ENCODE measurements at places on chromosomes 7 and 10.

- DNase-seq = peak; percentile 36
Measured at GRCh38 chr10:99234041-99234790, 1.4 kb downstream of the HPSE2 start.

GRCh38 chr10:72694476-72695369, 2.8 kb downstream of the MCU start:
- DNase-seq = no peak

DNA sequence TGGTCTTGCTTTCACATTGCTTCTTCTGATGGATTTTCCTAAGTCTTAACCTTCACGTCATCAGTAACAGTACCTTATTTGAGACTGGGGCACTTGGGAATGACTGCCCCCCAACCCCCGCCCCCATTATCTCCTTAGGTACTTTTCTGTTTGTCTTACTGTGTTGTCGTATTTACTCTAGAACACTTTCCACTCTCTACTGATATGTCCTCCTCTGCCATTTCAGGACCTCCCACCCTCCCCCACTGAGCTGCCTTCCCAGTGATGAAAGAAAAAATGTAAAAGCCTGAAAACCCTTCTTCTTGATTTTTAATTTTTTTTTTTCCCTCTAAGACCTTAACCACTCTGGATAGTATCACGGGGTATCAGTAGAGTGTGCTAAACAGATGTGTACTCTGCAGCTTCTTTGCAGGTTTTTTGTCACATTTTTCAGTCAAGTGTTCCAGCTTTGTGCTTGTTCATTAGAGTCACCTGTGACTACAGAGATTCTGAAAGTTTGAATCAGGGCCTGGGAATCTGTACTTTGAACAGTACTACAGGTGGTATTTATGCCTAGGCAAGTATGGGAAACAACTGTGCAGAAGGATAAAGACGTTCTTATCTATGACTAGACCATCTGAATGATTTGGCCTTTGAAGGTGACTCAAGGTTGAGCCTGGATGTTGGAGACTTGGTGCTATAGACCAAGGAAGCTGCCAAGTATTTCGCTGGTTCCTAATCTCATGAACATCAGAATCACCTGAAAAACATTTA, 8.3 kb downstream of the CALU start:
- no peak for DNase-seq

DNA sequence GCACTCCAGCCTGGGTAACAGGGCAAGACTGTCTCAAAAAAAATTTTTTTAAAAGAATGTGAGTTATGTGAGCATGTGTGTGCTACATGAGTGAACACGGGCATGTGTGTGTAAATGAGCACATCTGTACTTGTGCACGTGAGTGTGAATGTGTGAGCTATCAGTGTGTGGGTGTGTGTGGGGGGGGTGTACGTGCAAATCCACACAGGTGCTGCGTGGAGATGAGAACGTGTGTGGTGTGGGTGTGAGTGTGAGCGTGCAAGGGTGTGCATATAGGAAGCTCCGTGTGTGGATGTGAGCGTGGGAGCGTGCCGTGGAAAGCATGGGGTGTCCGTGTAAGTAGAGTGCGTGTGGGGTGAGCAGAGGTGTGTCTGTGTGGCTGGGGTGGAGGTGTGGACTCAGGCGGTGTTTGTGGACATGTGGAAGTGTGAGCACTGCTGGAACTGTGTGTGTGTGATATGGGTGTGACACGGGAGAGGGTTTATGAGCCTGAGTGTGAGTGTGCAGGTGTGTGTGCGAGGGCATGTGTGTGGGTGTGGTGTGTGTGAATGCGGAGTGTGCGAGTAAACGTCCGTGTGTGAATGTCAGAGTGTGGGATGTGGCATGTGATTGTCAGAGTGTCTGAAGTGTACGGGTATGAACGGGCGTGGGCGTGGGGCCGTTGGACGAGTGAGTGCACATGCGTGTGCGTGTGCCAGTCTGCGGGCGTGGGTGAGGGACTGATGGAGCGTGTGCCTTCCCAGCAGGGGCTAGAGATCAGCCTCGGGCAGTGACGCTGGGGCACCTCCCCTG, 45.9 kb upstream of the TNRC18 start:
- DNase-seq = no peak

DNA sequence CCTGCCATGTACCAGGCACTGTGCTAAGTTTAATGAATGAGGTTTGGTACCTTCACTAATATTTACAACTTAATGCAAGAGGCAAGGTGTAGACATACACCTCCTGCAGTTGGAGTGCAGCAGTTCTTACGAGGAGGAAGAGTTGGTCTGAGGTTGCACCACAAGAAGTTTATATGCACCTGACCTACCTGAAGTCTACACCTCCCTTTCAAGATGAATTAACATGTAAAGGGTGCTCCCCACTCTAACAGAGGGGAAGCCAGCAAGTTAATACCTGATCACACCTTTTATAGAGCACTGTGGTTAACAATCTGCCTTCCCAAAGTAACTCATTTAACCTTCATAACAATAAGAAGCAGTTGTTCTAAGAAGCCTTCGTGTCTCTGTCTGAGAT, 120.0 kb downstream of the LYZL1 start:
- no peak for DNase-seq

DNA sequence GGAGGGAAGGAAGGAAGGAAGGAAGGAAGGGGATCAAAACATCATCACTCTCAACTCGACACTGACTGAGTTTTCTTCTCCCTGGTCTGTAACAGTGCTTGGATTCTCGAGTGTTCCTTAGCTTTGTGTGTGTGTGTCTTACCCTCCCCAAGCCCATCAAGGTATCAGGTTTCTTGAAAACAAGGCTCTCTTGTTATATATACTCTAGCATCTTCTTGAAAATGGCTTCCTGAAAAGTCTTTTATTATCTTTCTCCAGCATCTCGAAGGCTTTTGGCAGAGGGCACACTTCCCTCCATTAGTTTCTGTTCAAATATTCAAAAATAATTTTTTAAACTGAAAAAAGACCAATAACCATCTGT, 13.4 kb downstream of the SERPINE1 start:
- no peak for DNase-seq

DNA sequence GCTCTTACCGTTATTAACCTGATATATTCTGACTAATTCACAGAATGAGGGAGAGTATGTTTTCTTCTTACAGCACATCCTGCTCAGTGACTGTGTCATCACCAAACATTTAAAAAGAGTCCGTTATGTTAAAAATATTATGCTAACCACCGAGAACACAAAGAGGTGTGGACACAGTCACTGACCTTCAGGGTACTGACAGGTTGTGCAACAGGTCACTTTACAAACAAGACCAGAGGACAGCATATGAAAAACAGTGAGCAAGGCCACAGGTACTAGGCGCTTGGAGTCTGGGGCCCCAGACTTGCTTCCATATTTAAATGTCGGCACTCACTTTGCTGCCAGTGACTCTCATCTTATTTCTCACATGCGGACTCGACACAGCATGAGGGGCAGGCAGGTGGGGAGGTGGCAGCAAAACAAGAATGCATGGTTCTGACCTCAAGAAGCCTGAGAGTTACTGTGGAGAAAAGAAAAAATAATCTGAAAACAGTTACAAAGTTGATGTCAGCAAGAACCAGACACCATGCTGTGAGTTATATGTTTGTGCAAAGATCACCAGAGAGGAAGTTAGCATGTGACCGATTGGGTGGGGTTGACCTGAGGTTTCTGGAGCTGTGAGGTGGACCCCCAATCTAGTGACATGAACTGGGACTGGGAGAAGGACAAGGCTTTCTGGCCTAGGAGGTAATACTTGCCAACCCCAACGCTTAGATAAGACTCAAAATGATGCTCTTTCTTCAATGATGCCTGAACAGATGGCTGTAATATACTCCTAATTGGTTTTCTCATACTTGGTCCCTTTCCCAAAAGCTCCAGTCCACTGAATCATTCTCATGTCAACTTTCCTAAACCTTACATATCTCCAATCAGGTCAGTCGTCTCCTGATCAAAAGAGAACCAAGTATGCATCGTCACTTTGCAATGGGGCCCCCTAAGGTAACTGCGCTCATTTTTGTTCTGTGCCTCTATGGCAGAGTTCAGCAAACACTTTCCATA, 102.4 kb downstream of the HIPK2 start:
- no peak for DNase-seq

DNA sequence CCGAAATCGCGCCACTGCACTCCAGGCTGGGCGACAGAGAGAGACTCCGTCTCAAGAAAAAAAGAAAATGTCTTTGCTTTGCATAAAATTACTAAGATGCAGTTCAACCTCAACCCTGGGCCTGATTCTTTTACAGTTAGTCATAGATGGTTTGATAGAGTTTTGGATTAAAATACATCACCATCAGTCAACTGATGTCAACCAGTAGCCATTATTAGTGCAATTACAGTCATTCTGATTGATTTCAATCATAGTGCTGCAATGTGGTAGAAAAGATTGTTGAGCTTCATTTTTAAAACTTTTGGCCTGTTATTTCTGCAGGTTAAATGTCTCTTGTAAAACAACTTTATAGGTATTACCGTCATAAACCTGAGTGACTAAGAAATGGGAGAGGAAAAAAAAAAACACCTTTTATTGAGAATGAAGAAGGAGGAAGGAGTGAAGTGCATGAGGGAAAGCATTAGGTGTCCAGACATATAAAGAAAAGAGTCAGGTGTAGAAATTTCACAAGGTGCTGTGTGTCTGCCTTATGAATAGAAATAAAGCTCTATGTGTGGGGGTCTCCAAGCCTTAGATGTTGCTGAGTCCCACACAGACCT, 150.6 kb downstream of the TRIL start:
- DNase-seq = no peak

GRCh38 chr10:11355592-11355991, 255.9 kb downstream of the USP6NL start:
- DNase-seq = no peak

DNA sequence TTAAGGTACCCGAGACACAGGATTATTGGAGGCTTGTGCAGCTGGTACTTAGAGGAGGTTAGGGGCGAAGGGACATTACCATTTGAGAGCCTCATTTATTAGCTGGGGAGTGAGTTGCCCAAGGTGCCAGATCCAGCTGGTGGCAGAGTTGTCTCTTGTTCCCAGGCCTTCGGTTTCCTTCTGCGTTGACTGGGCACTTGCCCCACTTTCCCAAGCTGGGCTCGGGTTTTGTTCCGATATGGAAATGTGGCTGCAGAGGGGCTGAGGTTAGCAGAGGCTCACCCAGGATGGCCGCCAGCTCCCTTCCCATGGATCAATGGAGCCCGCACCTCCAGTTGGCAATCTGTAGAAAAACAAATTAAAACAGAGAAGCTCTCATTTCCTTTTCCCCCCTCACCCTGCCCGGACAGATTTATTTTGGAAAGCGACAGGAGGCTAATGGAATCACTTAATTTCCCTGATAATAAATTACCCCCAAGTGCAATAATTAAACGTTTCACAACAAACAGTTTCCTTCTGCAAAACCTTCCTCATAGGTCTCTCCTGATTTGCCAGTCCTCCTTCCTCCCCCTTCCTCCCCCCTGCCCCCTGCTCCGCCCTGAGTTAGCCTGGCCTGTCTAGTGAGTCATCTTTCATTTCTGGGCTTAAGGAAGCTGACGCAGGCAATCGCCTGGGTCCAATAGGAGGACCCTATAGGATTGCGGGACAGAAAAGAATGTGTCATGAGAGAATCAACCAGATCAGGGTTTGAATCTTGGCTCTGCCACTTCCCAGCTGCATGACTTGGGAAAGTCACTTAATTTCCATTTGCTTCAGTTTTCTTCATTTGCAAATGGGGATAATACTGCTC, 51.7 kb downstream of the ADRA2A start:
- no peak for DNase-seq

- no peak for DNase-seq
Measured at GRCh38 chr7:101629171-101629570, at the start of gene MYL10. Gene MYL10 (minus strand): TSS chr7:101629296. CDS start chr7:101629118, 178 bp downstream.

DNA sequence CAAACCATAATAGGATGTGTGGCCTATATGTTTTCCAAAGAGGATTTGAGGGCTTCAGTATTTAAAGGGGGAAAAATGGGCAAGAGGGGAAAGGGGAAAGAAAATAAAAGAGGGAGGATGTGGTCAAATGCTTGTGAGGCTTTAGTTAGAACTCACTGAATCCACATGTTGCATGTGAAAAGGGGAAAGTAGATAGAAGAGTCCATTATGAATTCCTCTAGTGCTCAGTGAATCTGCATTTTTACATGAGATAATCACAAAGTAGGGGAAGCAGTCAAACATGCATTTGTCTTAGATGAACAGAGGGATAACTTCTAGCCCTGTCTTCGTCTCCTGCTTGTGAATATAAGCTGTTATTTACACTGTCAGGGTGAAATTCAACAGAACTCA, 24.6 kb upstream of the AKAP9 start:
- DNase-seq = no peak

- DNase-seq = no peak
Measured at GRCh38 chr7:79590391-79590790, 136.9 kb upstream of the MAGI2 start.

GRCh38 chr10:105592468-105592867, 951.4 kb downstream of the SORCS3 start:
- DNase-seq = no peak

GRCh38 chr10:61503051-61503450, 49.9 kb upstream of the TMEM26 start:
- DNase-seq = no peak

GRCh38 chr10:78757344-78757925, 311.3 kb upstream of the ZMIZ1 start:
- DNase-seq = no peak

DNA sequence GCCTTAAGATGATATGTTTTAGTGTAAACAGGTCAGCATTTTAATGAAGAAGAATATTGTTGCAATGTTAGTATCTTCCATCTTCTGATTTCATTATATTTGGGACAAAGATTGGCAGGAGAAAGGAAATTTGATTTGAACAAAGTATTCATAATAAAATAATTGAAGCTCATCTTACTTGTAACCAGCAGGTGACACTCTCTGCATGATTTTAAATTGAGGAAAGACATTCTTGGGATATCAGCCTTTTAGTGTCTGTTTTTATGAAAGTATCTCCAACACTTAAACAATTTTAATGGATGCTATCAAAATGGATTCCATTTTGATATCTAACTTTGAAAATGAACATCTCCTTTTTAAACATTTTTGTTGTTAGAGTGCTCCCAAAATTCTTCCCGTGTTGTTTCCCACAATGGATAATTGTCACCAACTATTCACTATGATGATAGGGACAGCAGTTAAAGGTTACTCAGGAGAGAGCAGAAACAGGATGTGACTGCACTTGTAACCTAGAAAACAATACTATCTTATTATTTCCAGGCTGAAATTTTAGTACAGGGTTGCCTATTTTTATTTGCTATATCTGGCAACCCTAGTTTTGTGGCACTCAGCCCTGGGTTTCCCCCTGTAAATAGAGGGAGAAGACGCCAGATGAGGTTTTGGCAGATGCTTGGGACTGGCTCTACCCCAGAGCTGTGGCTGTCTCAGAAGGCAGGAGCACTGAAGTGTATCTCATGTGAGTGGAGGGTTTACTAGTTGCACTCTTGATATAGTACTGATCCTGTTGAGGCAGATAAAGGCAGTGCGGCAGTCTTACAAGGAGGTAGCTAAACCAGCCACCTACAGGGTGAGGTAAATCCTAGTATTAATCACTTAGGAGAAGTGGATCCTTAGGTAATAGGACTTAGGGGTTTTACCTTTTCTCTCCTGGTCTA, 31.0 kb upstream of the ABCB4 start:
- no peak for DNase-seq

- no peak for DNase-seq
Measured at GRCh38 chr7:142645777-142646176, 103.5 kb upstream of the PRSS1 start.
